Kidney epithelial cell (primary cell): ENCODE measurements at places on chromosomes 16 and 17. TPM values are rescaled to one million over a fixed set of nuclear protein-coding genes. Genes with fewer than 3 reads are reported as not detected.

The ICAM2 gene
- total RNA-seq: 11.5 and 12.9 TPM in 2 replicates

GRCh38 chr16:15643048-15643945 lies at the start of gene MARF1:
Gene MARF1, minus strand, starts transcription at chr16:15643154. Its CDS starts 3,921 bp downstream, at chr16:15639233.
- DNase-seq: no peak

- DNase-seq: no peak
These were observed 46.6 kb downstream of the MPRIP start for GRCh38 chr17:17088541-17089525.

The ABCC6 gene
- total RNA-seq: 1.4 and 1.5 TPM in 2 replicates

The GRAPL gene
- not detected in 2 replicates for total RNA-seq

The KRTAP4-8 gene
- total RNA-seq: not detected in 2 replicates

GRCh38 chr17:17551361-17551760 lies 40.1 kb downstream of the PEMT start:
- no peak for DNase-seq

GRCh38 chr17:7026471-7027115 lies 3.7 kb downstream of the BCL6B start:
- DNase-seq: no peak

The CACNG4 gene
- total RNA-seq: 0.84 and 0.96 TPM in 2 replicates

The LGALS9 gene
- total RNA-seq: 1.9 and 3.4 TPM in 2 replicates

- DNase-seq: no peak
These were observed 8.2 kb downstream of the HLF start for GRCh38 chr17:55272711-55273578.

DNA sequence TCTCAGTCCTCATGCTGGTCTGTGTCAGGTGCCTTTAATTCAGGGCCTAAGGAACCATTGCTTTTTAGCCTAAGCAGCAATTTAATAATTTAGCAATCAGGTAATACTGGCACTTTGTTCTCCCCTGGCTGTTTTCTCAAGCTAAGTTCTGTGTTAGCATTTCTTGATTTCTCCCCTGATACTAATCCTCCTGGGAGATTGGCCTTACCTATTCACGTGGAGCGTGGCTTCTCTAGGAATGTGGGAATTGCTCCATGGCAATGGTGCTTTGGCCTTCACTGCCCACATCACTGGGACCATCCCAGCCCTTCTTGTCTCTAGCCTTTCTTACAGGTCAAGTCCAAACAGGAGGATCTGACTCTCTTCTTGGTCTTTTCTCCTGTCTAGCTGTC lies 55.7 kb downstream of the ZNRF1 start:
- no peak for DNase-seq

- no peak for DNase-seq
These were observed 11.5 kb upstream of the ARHGAP17 start for GRCh38 chr16:25026621-25027020.

- no peak for DNase-seq
These were observed 2.6 kb downstream of the SPNS3 start for GRCh38 chr17:4436381-4436780.

DNA sequence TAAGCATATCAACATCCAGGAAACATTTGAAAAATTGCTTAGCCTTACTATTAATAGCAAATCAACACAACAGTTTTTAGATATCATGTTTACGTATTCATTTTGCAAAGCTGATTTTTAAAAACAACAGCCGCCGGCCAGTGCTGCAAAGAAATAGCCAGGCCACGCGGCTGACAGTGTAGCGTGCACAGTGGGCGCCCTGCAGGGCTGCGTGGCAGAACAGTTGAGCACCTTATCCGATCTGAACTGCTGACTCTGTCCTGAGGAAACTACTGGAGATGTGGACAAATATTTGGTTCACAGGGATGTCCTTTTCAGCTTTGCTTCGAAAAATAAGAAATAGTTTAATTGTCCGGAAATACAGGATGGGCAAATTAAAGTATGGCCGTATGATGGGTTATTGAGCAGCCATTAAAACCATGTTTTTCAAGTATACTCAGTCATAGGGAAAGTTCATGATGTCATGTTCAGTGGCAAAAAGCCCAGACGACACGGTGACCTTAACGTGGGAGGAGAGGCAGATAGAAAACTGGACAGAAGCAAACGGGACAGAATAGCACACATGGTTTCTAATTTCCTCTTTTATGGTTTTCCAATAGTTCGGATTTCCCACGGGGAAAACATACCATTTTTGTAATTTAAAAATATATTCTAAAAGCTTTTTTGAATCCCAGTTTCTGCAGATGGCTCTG lies 52.4 kb upstream of the ENDOV start:
- DNase-seq: no peak

The ARHGAP44 gene
- total RNA-seq: 5.9 and 6.4 TPM in 2 replicates

The PABPN1L gene
- total RNA-seq: not detected in 2 replicates

DNA sequence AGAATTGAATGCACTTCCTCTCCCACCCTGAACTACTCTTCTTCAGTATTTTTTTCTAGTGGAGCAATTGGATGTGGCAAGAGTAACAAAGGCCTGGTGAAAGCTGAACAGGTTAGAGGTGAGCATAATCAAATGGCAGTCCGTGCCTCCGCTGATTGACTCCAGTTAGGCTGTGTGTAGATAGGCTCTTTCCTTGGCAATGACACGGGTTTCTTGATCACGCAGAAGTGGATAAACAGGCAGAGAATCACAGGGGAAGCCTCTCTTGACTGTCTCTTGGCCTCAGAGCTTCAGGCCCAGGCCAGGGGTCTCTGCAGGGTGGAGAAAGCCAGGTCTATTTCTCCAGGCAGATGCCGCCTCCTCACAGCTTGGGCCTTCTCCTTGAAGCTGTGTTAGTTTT lies 4.2 kb downstream of the CD300LB start:
- DNase-seq: no peak
